ENCODE measurements at places on chromosomes 4 and X.

GRCh38 chr4:187172340-187172761 is 448.7 kb upstream of the FAT1 start:
- no peak for DNase-seq

- DNase-seq = no peak
Observed at GRCh38 chrX:133191739-133192039, 26.5 kb downstream of the TFDP3 start.

- no peak for DNase-seq
Observed at GRCh38 chrX:118508635-118509034, 13.0 kb downstream of the DOCK11 start.

DNA sequence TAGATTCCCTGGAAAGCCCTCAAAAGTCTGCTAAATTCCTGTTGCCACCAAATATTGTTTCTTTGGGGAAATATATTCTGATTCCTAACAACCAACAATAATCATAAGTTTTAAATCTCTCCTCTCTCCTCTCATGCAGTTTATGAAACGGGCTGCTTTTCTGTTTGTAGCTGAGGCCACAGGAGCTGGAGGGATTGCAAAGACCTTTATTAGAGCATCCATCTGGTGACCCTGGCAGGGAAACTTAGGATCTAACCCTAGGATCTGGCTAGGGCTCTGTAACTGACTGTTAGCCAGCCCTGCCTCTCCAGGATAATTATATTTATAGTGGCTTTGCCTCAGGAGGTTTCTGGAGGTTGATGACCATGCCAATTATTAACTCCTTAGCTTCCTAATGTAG is 56.9 kb downstream of the SMAD1 start:
- no peak for DNase-seq

- DNase-seq = peak; percentile 17
Observed at GRCh38 chrX:48467281-48467761, 2.7 kb downstream of the SLC38A5 start.

- no peak for DNase-seq
Observed at GRCh38 chr4:100516225-100516624, 1.6 kb downstream of the EMCN start.

- DNase-seq = no peak
Observed at GRCh38 chrX:16585486-16586376, 64.2 kb upstream of the S100G start.

DNA sequence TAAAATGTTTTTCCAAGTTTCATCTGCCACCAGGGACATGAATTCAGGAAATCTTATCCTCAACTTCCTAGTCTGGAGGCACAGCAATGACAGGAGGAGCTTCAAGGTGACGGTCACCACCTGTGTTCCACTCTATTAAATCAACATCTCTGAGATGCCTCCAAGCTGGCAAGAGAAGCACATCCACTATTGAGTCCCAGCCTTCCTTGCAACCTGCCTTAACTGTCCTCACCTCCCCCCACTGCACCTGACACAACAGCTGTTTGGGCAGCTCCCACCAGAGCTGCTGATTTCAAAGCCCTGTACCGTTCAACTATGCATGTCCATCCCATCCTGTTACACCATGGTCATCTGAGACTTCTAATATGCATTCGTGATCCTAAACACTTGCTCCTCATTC is 123.4 kb downstream of the COL25A1 start:
- no peak for DNase-seq

GRCh38 chr4:53196882-53197771 is 168.7 kb downstream of the SCFD2 start:
- peak; percentile 31 for DNase-seq

GRCh38 chrX:71292669-71293365 is 8.7 kb upstream of the ITGB1BP2 start:
- no peak for DNase-seq

GRCh38 chrX:72306085-72306801 is 529 bp upstream of the CITED1 start:
- DNase-seq = no peak

GRCh38 chr4:42415281-42415680 is 18.0 kb downstream of the SHISA3 start:
- no peak for DNase-seq

GRCh38 chr4:26281881-26282280 is 38.9 kb upstream of the RBPJ start:
- no peak for DNase-seq

DNA sequence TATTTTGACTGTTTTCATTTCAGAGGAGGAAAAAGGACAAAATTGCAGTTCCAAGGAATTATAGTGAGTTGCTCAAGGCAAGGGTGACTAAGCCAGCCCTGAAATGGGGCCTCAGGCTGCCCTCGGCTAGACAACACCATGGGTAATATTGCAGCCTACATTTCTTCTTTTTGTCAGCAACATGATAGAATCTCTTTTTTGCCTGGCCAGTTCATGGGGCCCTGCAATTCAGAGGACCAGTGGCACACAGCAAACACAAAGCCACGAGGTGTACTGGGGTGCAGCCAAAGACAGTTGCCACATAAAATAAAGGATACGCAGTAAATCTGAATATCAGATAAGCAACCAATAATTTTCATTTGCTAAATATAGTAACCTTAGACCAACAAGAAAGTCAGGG is 41.8 kb downstream of the RBM47 start:
- DNase-seq = no peak

DNA sequence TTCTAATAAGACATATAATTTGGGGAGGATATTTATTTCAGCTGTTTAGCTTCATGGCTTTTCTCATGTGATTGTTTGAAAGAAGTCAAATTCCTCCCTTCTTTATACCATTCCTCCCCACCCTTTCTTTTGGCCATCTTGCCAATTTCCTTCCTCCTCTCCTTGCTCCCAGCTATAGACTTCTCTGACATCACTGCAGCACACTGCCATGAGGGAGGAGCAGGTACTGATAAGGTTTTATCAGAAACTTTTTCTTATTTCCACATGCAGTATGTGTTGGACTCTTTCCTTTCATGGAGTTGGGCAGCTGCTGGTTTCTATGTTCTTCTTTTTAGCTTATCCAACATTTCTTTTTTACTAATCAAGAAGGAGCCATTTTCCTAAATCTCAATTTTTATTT is 481.7 kb upstream of the NR3C2 start:
- no peak for DNase-seq

DNA sequence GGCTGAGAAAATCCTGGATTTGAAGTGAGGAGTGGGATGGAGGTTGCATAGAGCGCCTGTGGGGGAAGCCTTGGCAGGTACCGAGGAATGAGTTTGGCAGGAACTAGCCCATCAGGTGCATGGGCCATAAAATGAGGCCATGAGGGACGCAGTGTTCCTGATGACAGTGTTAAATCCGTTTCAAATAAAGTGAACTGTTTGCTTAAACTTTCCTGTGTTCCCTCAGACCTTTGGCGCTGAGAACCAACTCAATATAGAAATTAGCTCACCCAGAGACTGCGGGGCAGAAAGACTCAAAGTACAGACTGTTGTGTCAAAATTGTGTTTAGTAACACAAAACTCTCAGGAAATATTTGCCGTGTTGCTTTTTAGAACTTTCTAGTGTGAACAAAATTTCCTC is 250.0 kb upstream of the NR3C2 start:
- no peak for DNase-seq

DNA sequence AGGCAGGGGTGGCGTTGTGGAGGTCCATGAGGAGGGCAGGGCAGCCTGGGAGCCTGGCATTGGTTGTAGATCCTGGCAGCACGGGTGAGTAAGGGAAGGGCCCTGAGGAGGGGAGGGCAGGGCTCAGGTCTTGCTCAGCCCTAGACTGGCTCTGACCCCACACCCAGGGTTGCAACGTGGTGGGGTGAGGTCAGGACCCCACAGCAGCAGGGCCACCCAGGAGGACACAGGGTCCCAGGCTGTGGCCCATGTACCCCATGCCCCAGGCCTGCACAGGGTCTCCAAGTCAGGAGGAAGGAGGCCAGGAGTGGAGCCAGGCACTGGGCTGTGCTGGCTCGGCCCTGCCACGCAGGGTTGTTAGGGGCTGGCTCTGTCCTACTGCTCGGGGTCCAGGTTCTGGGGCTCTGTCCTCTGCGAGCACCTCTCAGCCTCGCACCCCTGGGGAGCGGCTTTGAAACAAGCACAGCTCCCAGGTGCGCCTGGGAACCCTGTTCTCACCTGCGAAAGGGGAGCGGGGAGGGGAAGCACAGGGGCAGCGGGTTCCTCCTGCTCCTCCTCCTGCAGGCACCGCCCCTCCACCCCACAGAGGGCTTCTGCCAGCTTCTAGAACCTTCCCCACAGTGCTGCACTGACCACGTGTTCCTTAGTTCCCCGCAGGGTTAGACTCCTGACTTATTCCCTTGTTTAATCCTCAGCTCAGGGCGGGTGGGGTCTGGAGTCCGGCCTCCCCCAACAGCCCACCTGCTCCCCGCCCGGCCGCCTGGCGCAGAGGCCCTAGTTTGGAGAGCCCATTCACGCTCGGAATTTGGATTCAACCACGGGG is 20.4 kb downstream of the MSANTD1 start:
- DNase-seq = no peak

GRCh38 chrX:18855919-18856644 is 127.8 kb downstream of the PHKA2 start:
- peak; percentile 76 for DNase-seq

GRCh38 chr4:101232074-101232776 is 115.1 kb downstream of the PPP3CA start:
- DNase-seq = no peak

DNA sequence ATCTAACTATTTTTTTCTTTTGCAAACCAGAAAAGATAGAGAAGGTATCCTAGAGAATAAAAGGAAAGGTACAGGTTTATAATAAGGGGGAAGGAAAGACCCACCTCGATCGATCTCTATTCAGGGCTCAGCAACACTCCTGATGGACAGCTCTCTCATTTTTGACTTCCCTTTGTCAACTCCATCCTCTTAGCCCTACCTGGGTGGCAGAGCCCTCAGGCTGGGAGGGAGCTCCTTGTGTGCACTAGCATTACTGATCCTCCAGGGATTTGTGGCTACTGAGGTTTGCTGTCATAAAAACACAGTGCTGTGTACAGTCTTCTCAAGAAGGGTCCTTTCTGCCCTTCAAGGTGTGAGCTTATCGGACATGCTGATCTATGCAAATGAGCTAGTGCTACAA is 111.0 kb downstream of the MID1 start:
- DNase-seq = no peak

GRCh38 chrX:43958529-43958928 is 14.7 kb downstream of the NDP start:
- DNase-seq = peak; percentile 37

DNA sequence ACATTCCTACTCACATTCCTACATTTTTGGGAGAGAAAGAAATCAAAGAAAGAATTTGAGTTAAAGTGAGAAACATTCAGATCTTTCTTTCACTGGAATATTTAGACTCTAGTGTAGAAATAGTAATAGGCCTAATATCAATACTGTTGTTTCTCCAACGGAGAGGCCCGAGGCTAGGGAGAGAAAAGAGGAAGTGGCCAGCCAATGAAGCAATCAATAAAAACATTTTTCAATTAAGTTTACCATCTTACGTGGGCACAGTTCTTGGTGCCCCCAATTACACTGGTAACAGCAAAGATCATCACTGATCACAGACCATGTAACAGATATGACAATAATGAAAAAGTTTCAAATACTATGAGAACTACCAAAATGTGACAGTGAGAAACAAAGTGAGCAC is 281.4 kb downstream of the GPM6A start:
- no peak for DNase-seq

DNA sequence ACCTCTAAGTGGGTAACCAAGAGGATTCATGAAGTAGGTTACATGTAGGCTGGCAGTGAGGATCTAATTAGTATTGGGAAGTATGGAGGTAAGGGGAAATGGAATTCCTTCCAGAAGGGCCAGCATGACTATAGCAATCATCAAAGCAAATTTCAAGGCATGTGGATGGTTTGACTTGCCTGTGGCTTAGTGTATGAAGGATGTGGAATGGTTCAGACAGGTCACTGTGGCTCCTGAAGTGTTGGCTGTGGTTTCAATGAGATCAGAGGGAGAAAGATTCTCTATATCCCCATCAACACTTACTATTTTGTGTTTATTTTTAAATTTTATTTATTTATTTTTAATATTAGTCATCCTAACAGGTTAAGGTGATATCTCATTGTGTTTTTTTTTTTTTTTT is 121.6 kb upstream of the TBC1D9 start:
- DNase-seq = no peak

GRCh38 chr4:43341741-43342140 is 449.2 kb downstream of the GRXCR1 start:
- no peak for DNase-seq

- no peak for DNase-seq
Observed at GRCh38 chr4:87053802-87054767, 119.3 kb downstream of the AFF1 start.

GRCh38 chr4:31391976-31392375 is 671.8 kb downstream of the PCDH7 start:
- no peak for DNase-seq

DNA sequence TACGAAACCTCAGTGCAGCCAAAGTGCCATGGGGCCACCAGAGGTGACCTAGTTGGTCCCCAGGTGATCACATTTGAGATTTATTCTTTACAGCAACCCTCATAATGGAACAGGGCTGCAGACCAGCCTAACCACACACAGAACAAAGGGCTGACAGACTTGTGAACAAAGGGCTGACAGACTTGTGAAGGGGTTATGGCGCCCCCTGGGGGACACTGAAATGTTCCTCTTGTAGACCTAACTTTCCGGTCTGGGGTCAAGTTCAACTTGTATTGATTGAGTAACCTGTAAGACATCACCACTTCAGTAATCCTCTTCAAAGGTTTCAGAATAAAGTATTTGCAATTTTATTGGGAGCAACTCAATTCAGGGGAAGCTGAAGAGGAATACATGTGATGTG is 175.9 kb upstream of the RPS6KA3 start:
- DNase-seq = peak; percentile 29

GRCh38 chr4:40559585-40560465 is 69.8 kb downstream of the RBM47 start:
- no peak for DNase-seq

DNA sequence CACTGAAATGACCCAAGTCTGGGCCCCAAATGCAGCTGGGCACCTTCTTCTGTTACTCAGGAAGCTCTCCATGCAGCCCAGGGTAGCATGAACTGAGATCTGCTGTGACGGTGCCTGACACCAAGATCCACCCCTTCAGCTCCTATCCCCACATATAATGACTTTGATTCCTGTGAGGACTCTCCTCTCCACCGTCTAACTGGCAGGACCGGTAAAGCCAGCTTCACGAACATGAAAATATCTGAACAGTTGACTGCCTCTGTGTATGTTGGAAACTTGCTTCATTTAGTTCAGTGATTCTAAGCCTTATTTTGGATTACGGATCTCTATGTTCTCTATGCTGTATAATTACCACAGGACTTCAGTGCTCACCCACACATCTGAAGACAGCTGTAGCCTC is 115.5 kb upstream of the TMEM150C start:
- no peak for DNase-seq
